ENCODE measurements at places on chromosomes 2 and 18. TPM values are rescaled to one million over a fixed set of nuclear protein-coding genes. Genes with fewer than 3 reads are reported as not detected.
A peak's percentile ranks its signal among the peaks of the same experiment; 100 is the strongest.

- no peak for DNase-seq
- H3K27me3 ChIP-seq, result no peaks in the 10 kb centered on the region
- no peaks in the 10 kb centered on the region for H3K4me1 ChIP-seq
- no peak overlapping the region for H3K27ac ChIP-seq
- H3K4me3 ChIP-seq, result no peak overlapping the region
These were observed 278.7 kb downstream of the NRXN1 start for GRCh38 chr2:50753234-50753633.

DNA sequence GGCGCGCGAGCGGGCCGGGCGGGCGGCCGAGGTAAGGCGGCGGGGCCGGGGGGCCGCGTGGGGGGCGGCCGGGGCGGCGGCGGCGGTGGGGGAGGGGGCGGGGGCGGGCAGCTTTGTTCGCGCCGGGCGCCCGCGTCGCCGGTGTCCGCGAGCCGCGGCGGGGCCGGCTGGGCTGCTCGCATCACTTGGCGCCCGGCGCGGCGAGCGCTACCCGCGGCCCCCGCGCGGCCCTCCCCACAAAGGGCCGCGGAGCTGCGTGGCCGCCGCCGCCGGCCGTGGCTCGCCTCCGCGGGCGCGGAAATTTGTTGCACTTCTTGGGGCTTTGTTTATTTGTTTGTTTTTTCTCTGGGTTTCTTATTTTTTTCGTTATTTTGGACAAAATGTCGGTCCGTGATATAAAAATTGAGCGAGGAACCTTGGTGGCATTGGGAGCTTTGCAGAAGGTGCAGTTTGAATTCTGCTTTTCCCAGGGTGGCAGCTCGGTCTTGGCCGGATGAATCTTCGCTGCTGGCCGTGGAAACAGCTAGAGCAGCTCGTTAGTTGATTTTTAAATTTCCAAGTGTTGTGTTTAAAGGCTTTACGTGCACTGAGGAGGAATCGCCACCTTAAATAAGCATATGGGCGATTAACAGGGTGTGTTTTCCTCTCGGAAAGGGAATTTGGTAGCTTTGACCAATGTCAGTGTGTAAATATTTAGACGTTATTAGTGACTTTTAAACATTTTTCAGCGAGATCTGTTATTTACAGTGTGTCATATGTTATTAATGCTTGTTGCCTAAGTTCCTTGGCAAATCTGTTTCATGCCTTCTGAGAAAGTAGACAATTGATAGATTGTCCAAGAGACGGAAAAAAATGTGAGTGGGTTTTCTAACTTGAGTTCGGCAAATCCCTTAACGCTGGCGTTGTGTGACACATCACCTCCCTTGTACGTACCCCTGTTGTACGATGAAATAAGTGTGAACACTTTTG is 822 bp downstream of the UBE2E3 start:
- peaks cover 48% of the 10 kb centered on the region for H3K36me3 ChIP-seq
- peak overlapping the region; percentile 81 for H3K4me3 ChIP-seq
- DNase-seq, result peak; percentile 56

CCDC141 gene
- not detected for total RNA-seq

DNA sequence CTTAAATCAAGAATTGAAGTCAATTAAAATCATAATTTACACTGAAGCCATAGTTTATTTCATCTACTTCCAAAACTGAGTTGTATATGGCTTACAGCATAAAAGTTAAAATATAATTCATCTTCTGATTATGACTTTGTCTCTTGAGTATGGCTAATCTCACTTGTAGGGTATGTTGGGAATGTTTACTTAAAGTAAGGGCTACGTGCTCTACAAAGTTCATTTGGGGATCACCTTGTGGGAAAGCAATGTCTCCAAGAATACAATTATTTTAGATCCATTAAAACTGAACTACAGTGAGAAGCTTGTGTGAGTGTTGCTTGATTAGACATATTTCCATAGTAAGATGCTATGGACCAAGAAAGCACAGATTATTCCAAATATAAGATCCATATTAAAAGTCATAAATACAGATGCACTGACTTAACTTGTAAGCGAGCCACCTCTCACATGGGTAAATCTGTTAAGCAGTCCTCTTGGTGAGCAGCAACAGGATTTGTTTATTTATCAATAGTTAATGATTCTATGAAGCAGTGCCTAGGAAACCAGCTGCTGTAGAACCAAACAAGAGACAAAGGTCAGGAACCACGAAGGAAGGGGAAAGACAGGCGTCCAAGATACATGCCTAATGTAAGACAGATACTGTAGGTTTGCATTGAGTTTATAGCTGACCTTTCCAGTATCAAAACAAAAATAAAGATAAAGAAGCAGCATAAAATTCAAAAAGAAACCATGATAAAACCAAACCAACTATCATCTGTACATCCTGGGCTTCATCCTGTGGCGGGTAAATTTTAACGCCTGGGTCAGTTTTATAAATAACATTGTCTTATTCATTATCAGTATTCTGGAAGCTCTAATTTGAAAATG is 24.8 kb downstream of the DSG4 start:
- no peaks in the 10 kb centered on the region for H3K4me1 ChIP-seq
- no peak overlapping the region for H3K27ac ChIP-seq
- no peak for DNase-seq
- no peaks in the 10 kb centered on the region for H3K27me3 ChIP-seq
- H3K36me3 ChIP-seq, result no peaks in the 10 kb centered on the region

LIMS1 gene
- 169 TPM for total RNA-seq

- H3K36me3 ChIP-seq, result no peaks in the 10 kb centered on the region
- H3K4me3 ChIP-seq, result no peak overlapping the region
- H3K27ac ChIP-seq, result no peak overlapping the region
- H3K27me3 ChIP-seq, result no peaks in the 10 kb centered on the region
- no peaks in the 10 kb centered on the region for H3K4me1 ChIP-seq
- DNase-seq, result no peak
These were observed 107.9 kb downstream of the DPP10 start for GRCh38 chr2:114550364-114550763.

RAD51AP2 gene
- not detected for total RNA-seq

CYRIA gene
- 1.00 TPM for total RNA-seq

LIMS4 gene
- 2.7 TPM for total RNA-seq

- no peaks in the 10 kb centered on the region for H3K4me1 ChIP-seq
- H3K27ac ChIP-seq, result no peak overlapping the region
- H3K27me3 ChIP-seq, result no peaks in the 10 kb centered on the region
- H3K36me3 ChIP-seq, result no peaks in the 10 kb centered on the region
These were observed 83.7 kb upstream of the VRK2 start for GRCh38 chr2:57962861-57963260.

Measured in SJSA1 (cell line).